ENCODE measurements at places on chromosomes 2 and 18. TPM values are rescaled to one million over a fixed set of nuclear protein-coding genes. Genes with fewer than 3 reads are reported as not detected.

Gene SMC6
- 6.9 TPM for polyA plus RNA-seq

Gene MATN3
- polyA plus RNA-seq: 2.7 TPM

Gene MYOM1
- polyA plus RNA-seq: 0.61 TPM

Gene C18orf54
- polyA plus RNA-seq: 0.49 TPM

Gene MLPH
- 71.0 TPM for polyA plus RNA-seq

Gene CRYGC
- polyA plus RNA-seq: not detected

Gene TNFAIP6
- 134 TPM for polyA plus RNA-seq

Gene STK25
- 126 TPM for polyA plus RNA-seq

Gene CCDC85A
- 5.3 TPM for polyA plus RNA-seq

Gene ST6GAL2
- polyA plus RNA-seq: 0.16 TPM

Gene POTEC
- polyA plus RNA-seq: not detected

Gene PHLPP1
- 3.3 TPM for polyA plus RNA-seq

Gene FTCDNL1
- polyA plus RNA-seq: 1.6 TPM

Gene GAL3ST2
- polyA plus RNA-seq: not detected

Gene NAGK
- polyA plus RNA-seq: 133 TPM

Gene SLC9A4
- polyA plus RNA-seq: not detected

Gene SERPINB13
- 1.4 TPM for polyA plus RNA-seq

Gene ABCG5
- not detected for polyA plus RNA-seq

Gene ARHGAP28
- polyA plus RNA-seq: 1.4 TPM

Gene ZNF514
- polyA plus RNA-seq: 5.0 TPM

Gene GALNT13
- 1.0 TPM for polyA plus RNA-seq

Gene ASPRV1
- polyA plus RNA-seq: 0.94 TPM

Gene KCNS3
- 23.5 TPM for polyA plus RNA-seq

Gene RAB6D
- 0.01 TPM for polyA plus RNA-seq

Gene PSMA8
- polyA plus RNA-seq: 0.07 TPM

Gene DSC3
- polyA plus RNA-seq: 0.53 TPM

Gene AGXT
- 0.05 TPM for polyA plus RNA-seq

Gene CYP27C1
- 0.07 TPM for polyA plus RNA-seq

Gene FBLN7
- 1.0 TPM for polyA plus RNA-seq

Gene ALK
- polyA plus RNA-seq: not detected

Gene PNO1
- polyA plus RNA-seq: 8.2 TPM

Gene ANKRD53
- 0.63 TPM for polyA plus RNA-seq

Gene EVX2
- polyA plus RNA-seq: not detected

Gene IL1R1
- polyA plus RNA-seq: 182 TPM

Gene LOXL3
- polyA plus RNA-seq: 7.3 TPM

Gene PHOSPHO2
- polyA plus RNA-seq: 2.1 TPM

Gene ACTG2
- 55.7 TPM for polyA plus RNA-seq

Gene CETN1
- polyA plus RNA-seq: not detected

Gene ZNF396
- 2.7 TPM for polyA plus RNA-seq

Gene NR4A2
- 7.0 TPM for polyA plus RNA-seq

Gene CABYR
- polyA plus RNA-seq: 0.91 TPM

Gene ADGRF3
- 0.10 TPM for polyA plus RNA-seq

Gene FBXO41
- 0.93 TPM for polyA plus RNA-seq

Gene KIAA2012
- 0.69 TPM for polyA plus RNA-seq

Gene SAP130
- 5.2 TPM for polyA plus RNA-seq

Gene THOC1
- polyA plus RNA-seq: 40.4 TPM

Gene SERPINB3
- 15.3 TPM for polyA plus RNA-seq

Gene DYNAP
- polyA plus RNA-seq: not detected

Gene METAP1D
- 2.5 TPM for polyA plus RNA-seq

Gene KCNJ3
- polyA plus RNA-seq: 0.01 TPM

Gene HTR2B
- 0.24 TPM for polyA plus RNA-seq

Gene ATAD2B
- polyA plus RNA-seq: 4.5 TPM

Gene ABCG8
- not detected for polyA plus RNA-seq

Gene OBSL1
- polyA plus RNA-seq: 58.4 TPM

Gene IL1B
- polyA plus RNA-seq: 6.5 TPM

Gene RRM2
- 6.1 TPM for polyA plus RNA-seq

Gene SPATA3
- not detected for polyA plus RNA-seq
